A549 (cell line): ENCODE measurements at places on chromosomes 16 and 17. TPM values are rescaled to one million over a fixed set of nuclear protein-coding genes. Genes with fewer than 3 reads are reported as not detected.

RND2 gene
- 0.14 to 0.37 TPM (median 0.28 TPM) in 3 replicates for polyA plus RNA-seq

DNA sequence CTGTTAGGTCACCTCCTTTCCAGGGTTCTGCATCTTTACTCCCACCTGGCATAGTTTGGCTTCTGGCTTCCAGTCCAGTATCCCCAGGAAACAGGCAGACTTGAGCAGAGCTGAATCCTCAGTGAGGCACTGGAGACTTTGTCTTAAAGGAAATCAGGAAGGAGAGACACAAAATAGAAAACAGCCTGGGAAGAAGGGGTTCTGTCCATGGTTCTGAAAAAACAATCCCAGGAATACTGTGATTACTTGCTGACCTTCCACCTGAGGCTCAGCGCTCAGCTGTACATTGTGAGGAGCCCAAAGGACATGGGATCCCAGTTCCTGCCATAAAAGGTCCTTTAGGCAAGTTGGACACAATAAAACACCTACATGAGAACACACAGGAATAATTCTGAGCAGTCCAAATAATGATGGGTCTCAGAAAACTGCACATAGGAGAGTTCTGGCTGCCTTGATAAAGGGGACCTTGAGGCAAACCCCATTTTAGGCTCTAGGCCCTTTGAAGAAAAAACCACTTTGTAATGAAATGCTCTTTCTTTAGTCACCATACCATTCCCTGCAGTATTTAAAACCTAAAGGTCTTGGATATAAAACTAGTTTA is 81.4 kb upstream of the CRHR1 start:
- peak; percentile 37 for DNase-seq

DNA sequence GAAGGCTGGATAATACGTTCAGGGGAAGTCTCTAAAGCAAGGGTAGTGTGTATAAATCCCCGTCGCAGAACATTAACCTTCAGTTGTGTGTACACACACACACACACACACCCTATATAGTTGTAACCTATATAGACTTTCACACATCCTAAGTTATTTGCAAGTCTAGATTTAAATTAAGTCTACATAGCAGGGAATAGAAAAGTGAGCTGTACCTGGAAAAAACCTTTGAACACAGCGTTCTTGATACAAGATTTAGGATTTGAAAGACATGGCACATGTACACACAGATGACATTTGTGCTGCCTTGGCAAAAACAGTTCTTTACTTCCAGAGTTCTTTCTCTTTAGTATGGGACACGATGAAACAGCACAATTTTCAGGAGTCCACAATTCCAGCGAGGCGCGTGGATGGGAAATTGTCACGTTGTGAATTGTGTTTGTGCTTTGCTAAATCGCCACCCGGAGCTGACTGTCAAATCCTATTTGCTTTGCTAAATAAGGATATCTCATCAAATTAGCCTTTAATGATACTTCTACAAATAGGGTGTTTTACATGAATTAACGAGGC is 233.9 kb downstream of the MRTFB start:
- DNase-seq: no peak

PHOSPHO1 gene
- polyA plus RNA-seq: 0.98 to 1.6 TPM (median 1.1 TPM) in 3 replicates

- peak; percentile 57 for DNase-seq
Measured at GRCh38 chr16:2159175-2159838, 3.7 kb downstream of the TRAF7 start.
